H9 (cell line): ENCODE measurements at places on chromosomes 11 and 22. TPM values are rescaled to one million over a fixed set of nuclear protein-coding genes. Genes with fewer than 3 reads are reported as not detected.

The ACR gene
- 0.35 TPM in 1 of 2 replicates, not detected in the other for total RNA-seq

The SDHAF2 gene
- total RNA-seq: 41.8 and 45.2 TPM in 2 replicates

The NAV2 gene
- 41.0 and 46.3 TPM in 2 replicates for total RNA-seq

The PLA2G3 gene
- 8.2 and 8.3 TPM in 2 replicates for total RNA-seq

The KRTAP5-1 gene
- total RNA-seq: not detected in 2 replicates

The TRPM5 gene
- total RNA-seq: 0.09 TPM in 1 of 2 replicates, not detected in the other

GRCh38 chr11:134754521-134755198 is 342.6 kb upstream of the B3GAT1 start:
- H3K4me1 ChIP-seq: no peaks in the 10 kb centered on the region
- no peak for DNase-seq

- DNase-seq: peak; percentile 43
- no peaks in the 10 kb centered on the region; the same call in 1 of the 2 replicates for H3K27me3 ChIP-seq
- H3K36me3 ChIP-seq: no peaks in the 10 kb centered on the region
- peaks cover 6% of the 10 kb centered on the region; the same call in 1 of the 2 replicates for H3K4me1 ChIP-seq
- H3K4me3 ChIP-seq: no peak overlapping the region
Observed at GRCh38 chr22:49062155-49062801, 765.4 kb downstream of the BRD1 start.

GRCh38 chr11:64716473-64717267 is 6.3 kb downstream of the NRXN2 start:
- no peaks in the 10 kb centered on the region for H3K4me1 ChIP-seq
- H3K27ac ChIP-seq: no peak overlapping the region
- DNase-seq: no peak
- H3K4me3 ChIP-seq: no peak overlapping the region

DNA sequence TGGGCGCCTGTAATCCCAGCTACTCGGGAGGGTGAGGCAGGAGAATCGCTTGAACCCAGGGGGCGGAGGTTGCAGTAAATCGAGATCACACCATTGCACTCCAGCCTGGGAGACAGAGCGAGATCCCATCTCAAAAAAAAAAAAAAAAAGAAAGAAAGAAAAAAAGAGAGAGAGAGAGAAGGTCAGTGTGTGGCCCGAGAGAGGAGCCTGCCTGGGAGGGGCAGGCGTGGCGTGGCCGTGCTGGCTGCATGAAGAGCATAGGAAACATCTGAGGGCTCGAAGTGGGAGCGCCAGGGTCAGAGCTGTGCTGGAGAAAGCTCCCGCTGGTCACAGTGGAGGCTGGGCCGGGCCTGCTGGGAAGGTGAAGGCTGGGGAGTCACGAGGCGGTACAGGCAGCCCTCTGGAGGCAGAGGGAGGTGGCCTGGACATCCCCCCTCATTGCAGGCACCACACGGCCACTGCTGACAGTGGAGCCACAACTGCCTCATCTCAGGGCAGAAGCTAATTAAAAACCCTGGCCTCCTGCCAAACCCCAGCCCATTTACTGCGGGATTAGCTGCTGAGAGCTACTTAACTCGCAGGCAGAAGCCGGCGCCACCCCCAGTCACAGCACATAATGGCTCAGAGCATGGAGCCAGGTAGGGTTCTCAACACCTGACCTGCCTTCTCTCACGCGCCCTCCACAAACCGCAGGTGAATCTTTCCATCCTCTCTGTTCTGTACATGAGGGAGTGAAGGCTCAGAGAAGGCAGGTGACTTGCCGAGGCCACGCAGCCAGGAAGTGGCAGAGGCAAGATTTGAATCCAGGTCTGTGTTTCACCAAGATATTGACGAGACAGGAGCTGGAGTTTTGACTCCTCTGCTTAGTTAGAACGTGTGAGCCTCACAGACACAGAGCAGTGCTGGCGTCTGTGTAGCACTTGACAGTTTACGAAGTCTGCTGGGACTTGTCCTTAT is 32.6 kb downstream of the NFAM1 start:
- H3K27ac ChIP-seq: no peak overlapping the region
- H3K4me1 ChIP-seq: no peaks in the 10 kb centered on the region
- H3K4me3 ChIP-seq: no peak overlapping the region
- peak; percentile 57 for DNase-seq

- H3K4me1 ChIP-seq: no peaks in the 10 kb centered on the region
- H3K36me3 ChIP-seq: peaks cover 87% of the 10 kb centered on the region
- DNase-seq: no peak
- no peak overlapping the region for H3K4me3 ChIP-seq
Observed at GRCh38 chr22:41900652-41901312, 14.1 kb downstream of the SHISA8 start.

DNA sequence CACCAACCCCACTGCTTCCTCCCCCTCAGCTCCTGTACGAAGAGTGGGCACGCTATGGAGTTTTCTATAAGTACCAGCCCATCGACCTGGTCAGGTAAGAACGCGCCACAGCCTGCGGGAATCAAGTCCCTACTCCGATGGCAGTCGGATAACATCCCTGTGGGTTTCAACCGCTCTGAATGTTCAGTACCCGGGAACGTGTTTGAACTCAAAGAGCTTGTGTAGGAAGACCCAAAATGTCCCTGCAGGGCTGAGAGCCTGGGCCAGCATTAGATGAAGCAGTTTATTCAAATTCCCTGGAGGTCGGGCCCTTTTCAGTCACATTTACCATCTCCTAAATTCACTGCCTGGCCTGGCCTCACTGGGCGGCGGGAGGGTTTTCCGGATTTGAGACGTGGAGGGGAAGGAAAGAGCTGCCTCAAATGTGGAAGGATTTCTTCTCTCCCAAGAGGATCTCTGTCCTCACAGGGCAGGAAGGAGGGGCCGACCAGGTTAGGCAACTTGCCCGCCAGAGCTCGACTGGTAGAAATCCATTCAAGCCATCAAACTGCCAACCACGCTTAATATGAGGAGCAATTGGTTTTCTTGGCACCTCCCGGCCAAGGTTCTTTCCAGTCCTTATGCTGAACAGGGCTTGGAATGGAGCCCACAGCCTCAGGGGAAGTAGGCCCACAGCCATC is 46.3 kb downstream of the ANO1 start:
- H3K4me1 ChIP-seq: peaks cover 9% of the 10 kb centered on the region; the same call in 1 of the 2 replicates
- H3K4me3 ChIP-seq: no peak overlapping the region
- H3K27me3 ChIP-seq: 0 out of 2 replicates have a peak, but pooled peaks cover 2% of the 10 kb centered on the region
- H3K36me3 ChIP-seq: peaks cover 3% of the 10 kb centered on the region; the same call in 1 of the 2 replicates
- no peak overlapping the region for H3K27ac ChIP-seq

GRCh38 chr22:42229455-42230149 is 40.9 kb downstream of the TCF20 start:
- H3K27ac ChIP-seq: no peak overlapping the region
- DNase-seq: no peak

DNA sequence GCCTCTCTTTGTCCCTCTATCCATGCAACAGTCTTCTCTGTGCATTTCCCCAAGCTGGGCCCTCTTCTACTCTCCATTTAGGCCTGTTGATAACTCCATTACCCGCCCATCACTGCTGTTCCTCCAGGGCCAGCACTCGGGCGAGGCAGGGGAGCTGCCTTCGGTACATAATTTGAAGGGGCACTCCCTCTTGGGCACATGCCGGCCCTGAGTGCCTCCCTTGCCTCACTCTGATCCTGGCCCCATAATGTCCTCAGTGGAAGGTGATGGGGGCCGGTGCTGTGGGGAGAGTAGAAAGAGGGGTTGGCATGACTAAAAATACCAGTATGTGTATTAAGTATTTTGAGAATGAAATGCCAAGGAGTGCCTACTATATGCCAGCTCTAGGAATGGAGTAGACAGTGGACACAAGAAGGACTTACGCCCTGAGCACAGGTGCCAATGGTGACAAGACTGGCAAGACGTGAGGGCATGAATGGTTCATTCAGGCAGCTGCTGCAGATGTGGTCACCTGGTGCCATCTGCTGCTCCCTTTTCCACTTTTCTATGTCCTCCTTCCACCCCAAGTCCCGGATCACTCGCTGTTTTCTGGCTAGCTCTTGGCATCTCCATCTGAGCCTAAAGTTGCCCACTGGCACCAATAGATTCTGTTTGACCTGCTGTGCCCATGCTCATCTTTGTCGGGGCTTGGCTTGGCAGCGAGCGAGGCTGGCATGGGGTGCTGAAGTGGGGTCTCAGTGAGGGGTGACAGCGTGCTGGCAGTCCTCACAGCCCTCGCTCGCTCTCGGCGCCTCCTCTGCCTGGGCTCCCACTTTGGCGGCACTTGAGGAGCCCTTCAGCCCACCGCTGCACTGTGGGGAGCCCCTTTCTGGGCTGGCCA is 22.6 kb downstream of the TMEM218 start:
- no peaks in the 10 kb centered on the region for H3K27me3 ChIP-seq
- peaks cover 2% of the 10 kb centered on the region; the same call in 1 of the 2 replicates for H3K36me3 ChIP-seq
- no peak overlapping the region for H3K4me3 ChIP-seq
- no peak overlapping the region for H3K27ac ChIP-seq

GRCh38 chr11:130882138-130882551 is 34.1 kb downstream of the SNX19 start:
- no peak overlapping the region for H3K27ac ChIP-seq
- no peak overlapping the region for H3K4me3 ChIP-seq
- DNase-seq: no peak
- no peaks in the 10 kb centered on the region for H3K4me1 ChIP-seq

GRCh38 chr11:30203850-30204249 is 27.0 kb upstream of the FSHB start:
- H3K27ac ChIP-seq: no peak overlapping the region
- no peak overlapping the region for H3K4me3 ChIP-seq
- H3K4me1 ChIP-seq: 0 out of 2 replicates have a peak, but pooled peaks cover 3% of the 10 kb centered on the region
- DNase-seq: no peak

DNA sequence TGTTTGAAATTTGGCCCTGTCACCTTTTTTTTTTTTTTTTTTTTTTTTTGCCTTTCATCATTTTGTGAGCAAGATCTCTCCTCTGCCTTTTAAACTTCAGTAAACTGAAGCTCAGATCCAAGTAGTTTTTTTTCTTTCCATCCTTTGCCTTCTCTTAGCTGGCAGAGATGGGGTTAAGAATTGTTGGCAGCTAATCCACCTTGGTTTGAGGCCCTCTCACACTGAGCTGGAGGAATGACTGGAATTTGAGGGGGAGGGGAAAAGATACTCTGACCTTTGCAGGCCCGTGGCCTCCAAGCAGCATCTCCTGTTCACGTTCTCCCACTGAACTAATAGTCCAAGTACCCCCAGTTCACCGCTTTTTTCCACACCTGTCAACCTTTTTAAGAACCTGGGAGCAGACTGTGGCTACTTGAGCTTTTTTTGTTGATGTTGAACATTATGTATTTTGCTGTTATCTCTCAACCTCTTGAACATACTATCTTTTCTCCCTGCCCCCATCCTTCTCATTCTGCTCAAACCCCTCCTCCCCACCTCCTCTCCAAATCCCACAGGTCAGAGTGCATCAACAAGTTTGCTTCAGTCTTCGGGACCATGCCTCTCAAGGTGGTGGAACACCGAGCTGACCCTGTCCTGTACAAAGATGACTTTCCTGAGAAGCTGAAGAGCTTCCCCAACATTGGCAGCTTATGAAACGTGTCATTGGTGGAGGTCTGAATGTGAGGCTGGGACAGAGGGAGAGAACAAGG is 66.2 kb downstream of the ALX4 start:
- H3K27ac ChIP-seq: peak overlapping the region; percentile 25
- H3K27me3 ChIP-seq: no peaks in the 10 kb centered on the region
- peak overlapping the region; percentile 36 for H3K4me3 ChIP-seq

- no peak overlapping the region for H3K27ac ChIP-seq
- H3K27me3 ChIP-seq: no peaks in the 10 kb centered on the region
- no peaks in the 10 kb centered on the region for H3K36me3 ChIP-seq
- H3K4me3 ChIP-seq: no peak overlapping the region
Observed at GRCh38 chr11:110909336-110909735, 197.1 kb upstream of the ARHGAP20 start.

GRCh38 chr11:21564833-21565682 is 627.8 kb upstream of the ANO5 start:
- DNase-seq: no peak
- H3K4me1 ChIP-seq: no peaks in the 10 kb centered on the region; the same call in 1 of the 2 replicates
- no peak overlapping the region for H3K27ac ChIP-seq

GRCh38 chr11:124839128-124839971 is 25.9 kb upstream of the ROBO3 start:
- H3K27ac ChIP-seq: no peak overlapping the region
- peak; percentile 55 for DNase-seq
- peaks cover 66% of the 10 kb centered on the region for H3K27me3 ChIP-seq
- H3K36me3 ChIP-seq: no peaks in the 10 kb centered on the region
